ENCODE measurements at places on chromosomes 1 and 21.

GRCh38 chr1:174052621-174053020 is 30.5 kb upstream of the RC3H1 start:
- DNase-seq: no peak

- no peak for DNase-seq
Observed at GRCh38 chr1:110482662-110483307, 31.8 kb downstream of the PROK1 start.

- no peak for DNase-seq
Observed at GRCh38 chr1:17531682-17532487, 7.6 kb upstream of the ARHGEF10L start.

DNA sequence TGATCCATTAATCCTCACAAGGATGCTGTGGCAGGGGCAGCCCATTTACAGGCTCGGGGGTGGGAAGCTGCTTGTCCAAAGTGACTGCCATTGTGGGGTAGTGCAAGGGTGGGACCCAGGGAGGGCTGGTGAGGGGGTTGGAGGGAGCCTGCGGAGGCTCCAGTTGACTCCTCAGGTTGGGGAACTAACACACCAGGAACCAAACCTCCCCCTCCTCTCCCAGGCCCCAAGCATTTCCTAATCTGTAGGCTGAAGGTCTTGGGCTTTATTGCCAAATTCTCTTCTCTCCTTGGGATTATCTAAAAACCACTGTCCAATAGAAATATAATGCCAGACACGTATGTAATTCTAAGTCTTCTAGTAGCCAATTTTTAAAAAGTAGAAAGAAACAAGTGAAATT is 18.2 kb downstream of the IKBKE start:
- DNase-seq: no peak

DNA sequence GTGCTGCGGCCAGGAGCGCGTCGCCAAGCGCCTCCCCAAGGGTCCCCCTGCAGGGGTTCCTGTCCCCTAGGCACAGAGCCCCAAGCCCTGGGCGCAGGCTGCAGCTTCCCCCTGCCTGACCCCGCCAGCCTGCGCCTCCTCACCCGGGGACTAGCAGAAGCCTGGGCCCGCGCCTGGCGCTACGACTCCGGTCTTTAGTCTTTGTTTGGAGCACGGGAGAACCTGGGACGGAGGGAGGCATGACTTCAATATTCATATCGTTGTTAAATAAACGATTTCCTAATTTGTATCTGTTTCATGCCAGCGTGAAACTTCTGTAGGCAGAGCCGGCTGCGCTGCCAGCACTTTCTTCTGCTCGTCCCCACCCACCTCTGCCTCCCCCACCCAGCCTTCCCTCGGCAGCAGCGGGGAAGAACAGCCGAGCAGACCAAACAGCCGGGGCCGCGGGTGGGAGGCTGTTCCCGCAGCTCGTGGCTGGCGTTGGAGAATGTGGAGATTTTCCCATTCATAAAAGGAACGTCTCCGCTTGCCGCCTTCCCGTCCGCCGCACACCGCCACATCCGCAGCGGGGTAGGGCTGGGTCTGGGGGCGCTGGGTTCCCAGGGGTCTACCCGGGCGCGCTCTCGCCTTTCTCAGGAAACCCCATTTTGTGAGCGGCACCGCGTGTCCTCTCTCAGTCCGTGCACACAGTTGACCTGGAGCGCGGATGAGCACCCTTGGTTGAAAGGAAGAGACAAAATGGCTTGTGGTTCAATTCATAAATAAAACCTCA is 777 bp upstream of the TRIM67 start:
- DNase-seq: no peak

GRCh38 chr1:37622131-37622530 is 12.6 kb downstream of the RSPO1 start:
- DNase-seq: no peak

- no peak for DNase-seq
Observed at GRCh38 chr1:91779548-91780021, 106.4 kb downstream of the TGFBR3 start.

DNA sequence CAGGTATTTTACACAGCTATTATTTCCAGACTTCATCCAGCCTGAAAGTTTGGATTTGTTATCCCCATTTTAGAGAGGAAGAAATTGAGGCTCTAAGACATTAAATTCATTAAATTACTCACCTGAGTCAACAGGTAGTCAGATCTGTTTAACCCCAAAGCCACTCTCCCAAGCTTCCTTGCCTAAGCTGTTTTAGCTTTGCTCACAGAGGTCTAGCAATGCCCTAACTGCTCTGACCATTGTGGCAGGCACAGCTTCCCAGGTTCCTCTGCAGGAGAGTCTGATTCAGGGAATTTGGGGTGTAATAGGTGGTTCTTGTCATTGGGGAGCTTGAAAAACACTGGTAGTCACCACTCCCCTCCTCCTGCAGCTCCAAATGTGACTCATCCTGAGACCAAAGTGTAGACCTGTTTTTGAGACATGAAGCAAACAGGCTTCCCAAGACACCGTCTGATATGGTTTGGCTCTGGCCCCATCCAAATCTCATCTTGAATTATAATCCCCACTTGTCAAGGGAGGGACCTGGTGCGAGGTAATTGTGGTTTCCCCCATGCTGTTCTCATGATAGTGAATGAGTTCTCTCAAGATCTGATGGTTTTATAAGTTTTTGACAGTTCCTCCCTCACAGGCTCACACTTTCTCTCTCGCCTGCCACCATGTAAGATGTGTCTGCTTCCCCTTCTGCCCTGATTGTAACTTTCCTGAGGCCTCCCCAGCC is 142.8 kb upstream of the DNAH14 start:
- DNase-seq: no peak

GRCh38 chr1:186722711-186723309 is 42.6 kb upstream of the PTGS2 start:
- peak; percentile 61 for DNase-seq

- no peak for DNase-seq
Observed at GRCh38 chr1:239426821-239427475, 40.6 kb downstream of the CHRM3 start.

- no peak for DNase-seq
Observed at GRCh38 chr1:202351725-202352124, 3.2 kb downstream of the PPP1R12B start.

DNA sequence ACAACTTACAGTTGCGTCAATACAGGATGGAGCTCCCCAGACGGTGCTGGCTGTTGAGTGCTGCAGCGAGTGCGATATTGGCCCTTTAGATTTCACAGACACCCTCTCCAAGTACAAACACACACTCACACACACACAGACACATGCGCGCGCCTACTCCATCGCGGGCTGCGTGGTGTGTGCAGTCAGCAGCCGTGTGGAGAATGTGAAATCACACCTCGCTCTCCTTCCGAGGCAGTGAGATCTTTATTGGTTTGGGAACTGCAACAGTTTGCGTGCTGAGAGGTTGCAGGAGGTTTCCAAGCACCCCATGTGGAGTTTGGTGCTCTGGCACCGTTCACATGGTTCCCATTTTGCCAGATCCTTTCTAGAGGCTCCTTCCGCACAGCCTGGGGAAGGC is 372.2 kb downstream of the RRAGC start:
- no peak for DNase-seq

DNA sequence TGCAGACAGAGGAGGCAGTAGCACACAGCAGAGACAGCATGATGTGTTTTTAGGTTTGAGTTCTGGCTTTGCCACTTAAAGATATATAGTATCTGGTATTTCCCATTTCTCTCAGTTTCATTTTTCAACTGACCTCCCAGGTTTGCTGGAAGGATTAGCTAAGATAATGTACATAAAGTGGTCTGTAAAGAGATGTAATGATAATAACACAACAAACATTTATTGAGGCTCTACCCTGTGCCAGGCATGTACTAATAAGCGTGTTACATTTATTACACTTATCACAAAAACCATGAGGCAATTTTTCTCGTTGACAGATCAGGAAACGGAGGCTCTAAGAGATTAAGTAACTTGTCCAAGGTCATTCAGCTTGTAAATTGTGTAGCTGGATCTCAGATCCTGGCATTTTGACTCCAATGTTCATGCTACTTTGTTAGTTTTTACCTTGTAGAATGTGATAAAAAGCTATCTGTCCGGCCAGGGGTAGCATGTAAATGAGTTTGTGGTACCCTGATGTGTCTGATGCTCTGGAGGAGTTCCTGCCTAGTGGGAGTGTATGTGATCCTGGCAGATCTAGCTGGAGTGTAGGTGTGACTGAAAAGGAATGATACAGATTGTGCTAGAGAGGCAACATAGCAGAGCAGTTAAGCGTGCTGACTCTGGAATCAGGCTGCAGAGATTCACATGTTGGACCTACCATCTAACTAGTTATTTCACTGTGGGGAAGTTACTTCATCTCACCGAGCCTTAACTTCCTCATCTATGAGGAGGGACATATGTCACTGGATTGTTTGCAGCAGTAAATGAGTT is 146.6 kb downstream of the VPS13D start:
- DNase-seq: no peak

DNA sequence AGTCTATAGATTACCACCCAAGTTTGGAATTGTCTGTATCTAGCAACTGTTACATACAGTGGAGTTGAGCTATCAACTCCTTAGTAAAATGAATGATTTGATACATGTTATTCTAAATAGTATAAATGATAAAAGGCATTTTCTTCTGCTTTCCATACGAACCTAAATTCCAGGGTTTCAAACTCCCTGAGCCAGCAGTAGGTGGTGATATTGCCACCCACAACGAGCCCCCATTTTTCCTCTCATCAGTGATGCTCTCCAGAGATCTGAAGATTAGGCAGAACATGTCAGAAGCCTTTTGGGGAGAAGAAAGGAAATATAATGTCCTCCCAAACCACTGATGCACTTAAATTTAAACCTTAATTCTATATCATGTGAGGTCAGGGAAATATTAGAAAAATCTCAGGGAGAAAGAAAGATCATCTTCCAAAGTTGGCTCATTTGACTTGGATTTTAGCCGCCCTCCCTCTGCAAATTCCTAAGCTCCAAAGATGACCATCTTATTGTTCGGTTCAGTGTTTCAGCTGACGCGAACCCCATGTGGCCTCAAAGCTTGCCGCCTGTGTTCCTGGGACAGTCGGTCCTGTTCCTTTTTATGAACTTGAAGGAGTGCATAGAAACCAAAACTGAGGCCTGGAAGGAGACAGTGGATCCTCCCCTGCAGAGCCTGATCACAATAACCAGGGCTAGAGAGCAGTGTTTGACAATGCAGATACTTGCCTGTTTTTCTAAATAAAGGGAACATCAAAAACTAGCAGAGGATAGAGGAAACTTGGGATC is 2.3 kb downstream of the EVA1C start:
- no peak for DNase-seq

DNA sequence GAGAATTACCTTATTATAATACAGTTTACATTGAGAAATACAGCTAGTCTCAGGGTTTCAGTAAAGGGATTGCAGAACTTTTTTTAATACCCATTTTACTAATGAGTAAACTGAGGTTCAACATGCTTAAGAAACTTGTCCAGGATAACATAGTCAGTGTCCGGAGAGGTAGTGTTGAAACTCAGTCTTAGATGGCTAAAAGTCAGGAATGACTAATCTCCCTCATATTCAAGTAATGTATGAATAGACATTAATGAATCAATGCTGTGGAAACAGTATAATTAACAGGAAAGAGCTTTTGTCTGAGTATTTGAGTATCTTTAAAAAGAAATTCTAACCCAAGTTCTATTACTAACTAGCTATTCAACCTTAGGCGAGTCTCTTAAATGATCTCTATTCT is 397.6 kb downstream of the PLA2G4A start:
- DNase-seq: no peak

DNA sequence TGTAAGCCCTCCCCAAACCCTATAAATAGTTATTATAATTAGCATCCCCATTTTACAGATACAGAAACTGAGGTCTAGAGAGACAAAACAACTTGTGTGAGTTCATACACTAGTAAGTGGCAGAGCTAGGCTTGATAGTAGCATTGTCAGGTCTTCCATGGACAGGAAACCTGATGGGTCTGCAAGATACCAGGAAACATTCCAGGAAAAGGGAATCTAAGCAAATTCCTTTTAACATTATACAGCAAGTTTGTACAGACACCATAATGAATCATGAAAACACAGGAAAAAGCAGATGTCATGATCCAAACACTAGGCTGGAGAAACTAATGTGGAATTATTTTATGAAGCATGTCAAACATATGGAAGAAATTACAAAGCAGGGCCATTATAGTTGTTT is 89.1 kb upstream of the KCNK2 start:
- no peak for DNase-seq

GRCh38 chr21:33237486-33237885 is 7.7 kb downstream of the IFNAR2 start:
- DNase-seq: no peak

GRCh38 chr1:220983877-220984635 is 104.8 kb downstream of the HLX start:
- no peak for DNase-seq

GRCh38 chr1:44862829-44863401 is 19.9 kb upstream of the PTCH2 start:
- DNase-seq: no peak

DNA sequence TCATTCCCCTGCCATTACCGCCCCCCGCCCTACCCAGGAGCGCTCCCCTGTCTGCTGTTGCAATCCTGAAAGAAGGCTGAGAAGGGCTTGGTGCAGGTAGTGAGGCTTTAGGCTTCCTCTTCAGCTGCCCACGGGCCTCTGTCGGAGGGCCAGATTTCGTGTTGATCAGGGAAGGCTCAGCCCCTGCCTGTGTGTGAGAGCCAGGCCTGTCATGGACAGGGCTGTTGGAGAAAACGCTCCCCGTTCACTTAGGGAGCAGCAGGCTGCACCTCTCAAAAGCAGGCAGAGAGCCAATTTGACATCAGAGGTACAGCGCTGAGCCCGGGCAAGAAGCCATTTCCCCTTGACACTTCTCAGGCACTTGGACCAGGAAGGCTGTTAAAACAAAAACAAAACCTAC is 19.0 kb downstream of the TEX35 start:
- DNase-seq: no peak

DNA sequence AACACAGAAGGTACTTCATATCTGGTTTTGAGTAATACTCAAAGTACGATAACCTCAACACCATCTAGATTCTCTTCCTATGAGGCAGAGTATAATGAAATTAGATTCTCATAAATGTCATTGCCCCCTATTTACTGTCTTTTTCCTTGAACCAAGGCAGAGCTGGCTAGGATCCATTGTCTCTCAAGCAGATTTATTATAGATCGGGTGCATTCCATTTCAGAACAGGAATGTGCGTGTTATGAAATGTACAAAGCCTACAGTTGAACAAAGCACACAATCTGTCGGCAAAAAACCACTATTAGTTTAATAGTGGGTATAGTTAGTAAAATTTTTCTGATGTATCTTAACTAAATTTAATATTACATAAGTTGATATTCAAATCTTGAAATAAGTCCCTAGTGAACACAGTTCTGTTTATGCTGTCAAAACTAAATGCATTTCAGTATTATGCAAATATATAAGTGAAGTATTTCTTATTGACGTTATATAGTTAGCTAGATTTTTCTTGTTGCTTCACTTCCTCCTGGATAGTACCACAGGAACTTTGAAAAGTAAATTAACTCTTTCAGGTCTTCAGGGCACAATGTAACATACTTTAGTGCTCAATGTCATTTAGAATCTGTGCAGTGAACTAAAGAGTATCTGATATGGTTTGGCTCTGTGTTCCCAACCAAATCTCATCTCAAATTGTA is 92.1 kb downstream of the DDAH1 start:
- DNase-seq: no peak

GRCh38 chr1:154753426-154753825 is 116.7 kb downstream of the KCNN3 start:
- no peak for DNase-seq

GRCh38 chr1:8721679-8722324 is 95.6 kb downstream of the RERE start:
- DNase-seq: no peak

GRCh38 chr1:56375326-56375804 is 204.0 kb downstream of the PLPP3 start:
- DNase-seq: no peak

GRCh38 chr1:53681977-53682685 is 56.8 kb downstream of the GLIS1 start:
- DNase-seq: peak; percentile 34

GRCh38 chr21:30083225-30083945 is 83.2 kb downstream of the CLDN17 start:
- DNase-seq: no peak
